NCI-H460 (cell line): ENCODE measurements at places on chromosomes 6 and 20. TPM values are rescaled to one million over a fixed set of nuclear protein-coding genes. Genes with fewer than 3 reads are reported as not detected.

GRCh38 chr6:25220857-25221256, 58.3 kb upstream of the CARMIL1 start:
- no peak for DNase-seq

WFDC2 gene
- total RNA-seq = not detected in 2 replicates

TP53TG5 gene
- total RNA-seq = not detected in 2 replicates

- no peak for DNase-seq
These were observed 469.7 kb downstream of the CDKAL1 start for GRCh38 chr6:21003780-21004541.

DNA sequence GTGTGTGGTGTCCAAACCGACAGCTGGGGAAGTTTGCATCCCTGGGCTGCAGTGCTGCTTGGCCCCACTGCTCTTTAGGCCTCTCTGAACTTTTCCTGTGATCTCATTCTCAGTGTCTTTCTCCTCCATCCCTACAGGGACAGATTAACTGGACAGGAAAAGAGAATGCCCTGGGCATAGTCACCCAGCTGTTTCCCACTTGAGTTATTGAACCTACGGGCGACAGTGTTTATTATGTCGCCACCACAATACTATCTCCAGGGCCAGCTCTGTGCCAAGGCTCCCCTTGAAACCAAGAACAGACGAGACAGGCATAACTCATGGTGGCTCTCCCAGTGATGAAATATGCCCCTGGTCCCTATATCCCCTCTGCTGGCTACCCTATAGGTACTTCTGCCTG, 147.8 kb upstream of the EPHA7 start:
- no peak for DNase-seq

- no peak for DNase-seq
These were observed 53.5 kb downstream of the BCAS4 start for GRCh38 chr20:50848341-50848808.

DNA sequence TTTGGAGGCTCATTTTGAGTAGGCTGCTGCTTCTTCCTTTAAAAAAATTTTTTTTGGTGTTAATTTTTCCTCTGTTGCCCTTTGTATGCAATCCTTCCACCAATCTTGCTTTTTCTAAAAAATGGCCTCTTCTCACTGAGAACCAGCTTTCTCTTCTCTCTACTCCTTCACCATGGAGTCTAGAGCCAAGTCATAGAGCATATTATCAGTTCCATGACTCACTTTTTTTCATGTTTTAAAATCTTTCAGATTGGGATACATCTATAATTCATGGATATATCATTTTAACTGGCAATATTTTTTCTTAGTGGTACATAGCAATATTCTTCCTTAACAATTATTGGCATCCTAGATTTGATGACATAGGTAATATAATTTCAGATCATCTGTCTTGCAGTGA, 62.7 kb downstream of the SLX4IP start:
- no peak for DNase-seq

DNA sequence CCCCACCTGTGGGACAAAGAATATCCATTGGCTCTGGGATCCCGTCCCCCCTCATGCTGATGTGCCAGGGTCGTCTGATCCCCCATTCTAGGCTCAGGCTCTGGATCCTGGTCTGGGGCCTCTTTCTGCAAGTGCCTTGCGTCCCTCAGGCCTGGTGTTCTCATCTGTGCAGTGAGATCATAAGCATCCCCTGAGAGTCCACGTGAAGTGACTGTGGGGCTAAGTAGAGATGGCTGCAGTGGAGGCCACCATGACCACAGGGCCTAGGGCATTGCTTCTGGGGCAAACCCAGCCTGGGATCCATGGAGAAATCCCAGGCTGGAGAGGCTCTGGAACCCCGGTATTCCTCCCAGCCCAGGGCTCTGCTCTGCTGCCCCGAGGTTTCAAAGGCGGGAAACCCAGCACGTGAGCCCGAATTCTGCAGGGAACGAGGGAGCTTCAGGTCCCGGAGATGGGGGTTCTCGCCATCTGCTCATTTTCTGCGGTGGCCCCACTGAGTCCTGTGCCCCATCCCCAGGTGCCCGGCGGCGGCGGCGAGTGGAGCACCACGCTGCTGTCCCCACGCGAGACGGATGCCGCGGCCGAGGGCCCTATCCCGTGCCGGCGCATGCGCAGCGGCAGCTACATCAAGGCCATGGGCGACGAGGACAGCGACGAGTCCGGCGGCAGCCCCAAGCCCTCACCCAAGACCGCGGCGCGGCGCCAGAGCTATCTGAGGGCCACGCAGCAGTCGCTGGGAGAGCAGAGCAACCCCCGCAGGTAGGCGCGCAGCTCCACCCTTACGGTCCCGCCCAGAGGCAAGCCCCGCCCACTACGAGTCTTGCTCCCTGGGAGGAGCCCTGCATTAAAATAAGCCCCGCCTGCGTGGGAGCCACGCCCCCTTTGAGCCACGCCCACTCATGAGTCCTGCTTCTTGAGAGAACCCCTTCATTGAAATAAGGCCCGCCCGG, 105.5 kb upstream of the MYL9 start:
- DNase-seq = peak; percentile 86

SLC32A1 gene
- not detected in 2 replicates for total RNA-seq

NELFE gene
- total RNA-seq = 105 and 108 TPM in 2 replicates

GRCh38 chr6:18586133-18586532, 199.0 kb downstream of the RNF144B start:
- DNase-seq = no peak

- DNase-seq = no peak
These were observed 22.2 kb downstream of the AHI1 start for GRCh38 chr6:135475292-135475886.

DNA sequence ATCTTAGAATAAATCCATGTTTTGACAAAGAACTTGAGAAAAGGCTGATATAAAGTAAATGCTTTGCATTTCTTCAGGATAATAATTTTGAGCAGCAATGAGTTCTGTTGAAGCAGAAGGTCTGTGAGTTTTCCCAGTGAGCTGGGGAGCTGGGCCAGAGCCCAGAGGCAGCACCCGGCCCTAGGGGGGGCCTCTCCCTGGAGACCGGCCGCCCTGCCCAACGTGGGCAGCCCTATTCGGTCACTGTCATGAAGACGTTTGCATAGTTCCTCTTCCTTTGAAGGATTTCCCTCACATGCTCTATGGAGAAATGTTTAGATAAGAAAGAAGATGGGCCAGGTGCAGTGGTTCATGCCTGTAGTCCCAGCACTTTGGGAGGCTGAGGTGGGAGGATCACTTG, 404.8 kb downstream of the THBS2 start:
- DNase-seq = no peak

DNA sequence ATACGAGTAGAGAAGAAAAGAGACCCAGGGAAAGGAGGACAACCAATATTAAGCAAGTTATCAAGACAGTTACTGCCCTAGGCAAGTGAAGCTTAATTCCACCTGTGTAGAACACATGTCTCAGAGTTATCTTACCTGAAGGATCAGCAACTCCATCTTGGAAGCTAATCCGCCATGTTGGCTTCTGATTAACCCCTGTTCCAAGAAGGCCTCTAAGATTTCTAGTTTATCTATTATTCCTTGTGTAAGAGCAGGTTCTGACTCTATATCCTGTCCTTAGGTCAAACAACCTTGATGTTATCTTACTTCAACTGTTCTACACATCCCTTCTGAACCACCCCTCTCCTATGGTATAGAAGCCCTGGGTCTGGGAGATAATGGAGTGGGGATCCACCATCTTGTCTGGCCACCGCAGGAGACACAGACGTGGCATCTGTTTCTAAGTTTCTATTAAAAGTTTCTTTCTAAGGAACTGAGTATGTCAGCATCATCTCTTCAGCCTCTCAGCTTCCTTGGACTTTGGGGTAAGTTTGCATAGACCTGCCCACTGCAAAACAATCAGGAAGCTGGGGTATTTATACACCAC, 27.7 kb upstream of the PTPN1 start:
- DNase-seq = no peak

C6orf52 gene
- total RNA-seq = 0.81 and 1.3 TPM in 2 replicates

- DNase-seq = no peak
These were observed 1.8 kb upstream of the DCBLD1 start for GRCh38 chr6:117480651-117481050.

DNA sequence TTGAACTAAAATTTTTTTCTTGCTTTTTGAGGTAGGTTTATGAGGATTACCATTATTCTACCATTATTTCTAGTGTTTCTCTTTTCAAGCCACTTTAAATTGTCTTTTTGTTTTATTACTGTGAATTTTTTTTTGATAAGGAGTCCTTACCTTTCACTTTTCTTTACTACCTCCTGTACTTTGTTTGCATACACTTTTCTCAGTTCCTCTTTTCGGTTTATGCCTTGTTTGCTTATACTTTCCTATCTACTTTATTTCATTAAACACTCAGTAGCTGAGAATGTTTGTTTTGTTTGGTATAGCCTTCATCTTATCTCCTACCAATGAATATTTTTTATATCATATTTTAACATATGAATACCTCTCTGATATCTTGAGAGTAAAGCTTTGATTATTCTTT, 147.9 kb downstream of the TFAP2B start:
- no peak for DNase-seq

BHLHE23 gene
- total RNA-seq = not detected in 2 replicates

DNA sequence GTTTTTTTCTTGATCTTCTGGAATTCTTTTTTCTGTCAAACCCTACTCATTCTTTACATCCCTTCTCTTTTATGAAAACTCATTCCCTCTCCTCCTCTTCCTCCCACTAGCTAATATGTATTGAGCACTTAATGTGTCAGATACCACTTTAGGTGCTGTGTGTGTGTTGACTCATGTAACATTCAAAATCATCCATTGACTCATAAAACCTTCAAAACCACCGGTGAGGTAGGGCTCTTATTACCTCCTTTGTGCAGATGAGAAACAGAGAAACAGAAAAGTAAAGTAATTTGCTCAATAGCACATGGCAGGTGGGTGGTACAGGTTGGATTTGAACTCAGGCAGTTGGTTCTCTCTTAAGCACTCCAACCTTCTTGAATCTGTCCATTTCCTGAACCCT, 136.3 kb upstream of the NEDD9 start:
- no peak for DNase-seq

DNA sequence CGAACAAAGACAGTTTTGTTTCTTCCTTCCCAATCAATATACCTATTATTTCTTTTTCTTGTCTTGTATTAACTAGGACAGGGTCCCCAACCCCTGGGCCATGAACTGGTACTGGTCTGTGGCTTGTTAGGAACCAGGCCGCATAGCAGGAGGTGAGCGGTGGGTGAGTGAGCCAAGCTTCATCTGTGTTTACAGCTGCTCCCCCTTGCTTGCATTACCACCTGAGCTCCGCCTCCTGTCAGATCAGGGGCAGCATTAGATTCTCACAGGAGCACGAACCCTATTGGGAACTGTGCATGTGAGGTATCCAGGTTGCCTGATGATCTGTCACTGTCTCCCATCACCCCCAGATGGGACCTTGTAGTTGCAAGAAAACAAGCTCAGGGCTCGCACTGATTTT, 151.9 kb downstream of the CDKAL1 start:
- no peak for DNase-seq

DNA sequence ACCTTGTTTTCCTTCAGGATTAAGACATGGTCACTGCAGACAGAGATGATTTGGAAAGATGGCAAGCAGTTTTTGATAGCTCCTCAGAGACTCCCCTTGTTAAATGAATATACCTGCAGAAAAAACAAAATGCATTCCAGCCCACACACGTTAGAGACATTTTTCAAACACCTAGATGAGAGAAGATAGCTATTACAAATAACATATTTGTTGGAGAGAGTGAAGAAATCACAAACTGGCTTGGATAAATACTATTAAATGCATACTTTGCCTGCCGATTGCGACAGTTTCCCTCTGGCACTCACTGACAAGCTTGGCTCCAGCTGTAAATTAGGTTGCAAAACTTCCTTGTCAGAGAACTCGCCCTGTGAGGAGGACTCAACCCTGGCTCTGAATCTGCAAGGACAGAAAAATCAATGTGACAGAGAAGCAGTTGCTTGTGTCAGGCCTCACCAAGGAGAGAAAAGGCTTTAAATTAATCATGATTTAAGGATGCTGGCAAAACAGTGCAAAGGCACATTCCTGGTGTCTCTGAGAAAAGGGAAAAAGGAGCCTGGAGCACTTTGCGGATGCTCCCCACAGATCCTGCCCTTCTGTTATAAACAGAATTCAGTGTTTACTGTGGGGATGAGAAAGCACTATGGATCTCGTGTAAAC, 423.7 kb upstream of the MARCKS start:
- DNase-seq = peak; percentile 46

TNXB gene
- total RNA-seq = 22.2 and 24.6 TPM in 2 replicates

GRCh38 chr20:31713312-31714273, 9.1 kb downstream of the BCL2L1 start:
- peak; percentile 86 for DNase-seq

DNA sequence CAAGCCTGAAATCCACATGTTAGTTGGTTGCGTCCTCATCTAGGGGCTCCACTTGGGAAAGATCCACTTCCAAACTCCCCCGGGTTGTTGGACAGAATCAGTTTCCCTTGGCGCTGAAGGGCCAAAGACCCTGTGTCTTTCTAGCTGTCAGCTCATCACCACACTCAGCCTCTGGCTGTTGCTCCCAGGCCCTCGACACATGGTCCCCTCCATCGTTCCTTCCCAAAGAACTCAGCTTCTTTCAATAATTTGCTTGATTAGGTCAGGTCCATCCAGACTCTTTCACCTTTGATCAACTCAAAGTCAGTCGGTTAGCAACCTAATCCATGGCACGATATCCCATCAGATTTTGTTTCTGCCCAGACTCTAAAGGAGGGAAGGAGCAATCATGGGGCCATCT, 254.8 kb upstream of the SULF2 start:
- DNase-seq = no peak

GRCh38 chr6:91149956-91150705, 563.3 kb upstream of the MAP3K7 start:
- DNase-seq = no peak

DNA sequence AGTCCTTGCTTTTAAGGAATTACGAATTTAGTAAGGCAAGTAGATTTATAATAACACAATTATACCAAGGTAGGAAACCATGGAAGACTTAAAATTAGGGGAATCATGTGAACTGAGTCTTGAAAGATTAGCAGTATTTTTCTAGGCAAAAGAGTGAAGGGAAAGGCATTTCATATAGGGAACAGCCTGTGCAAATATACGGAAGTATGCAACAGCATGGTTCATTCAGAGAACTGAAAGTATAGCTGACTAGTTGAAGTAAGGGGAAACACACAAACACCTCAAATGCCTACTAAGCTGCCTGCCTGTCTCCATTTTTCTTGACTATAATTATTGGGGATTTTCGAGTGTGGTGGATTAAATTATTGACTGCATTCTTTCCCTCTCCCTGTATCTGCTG, 39.0 kb upstream of the ECHDC1 start:
- DNase-seq = no peak

DNA sequence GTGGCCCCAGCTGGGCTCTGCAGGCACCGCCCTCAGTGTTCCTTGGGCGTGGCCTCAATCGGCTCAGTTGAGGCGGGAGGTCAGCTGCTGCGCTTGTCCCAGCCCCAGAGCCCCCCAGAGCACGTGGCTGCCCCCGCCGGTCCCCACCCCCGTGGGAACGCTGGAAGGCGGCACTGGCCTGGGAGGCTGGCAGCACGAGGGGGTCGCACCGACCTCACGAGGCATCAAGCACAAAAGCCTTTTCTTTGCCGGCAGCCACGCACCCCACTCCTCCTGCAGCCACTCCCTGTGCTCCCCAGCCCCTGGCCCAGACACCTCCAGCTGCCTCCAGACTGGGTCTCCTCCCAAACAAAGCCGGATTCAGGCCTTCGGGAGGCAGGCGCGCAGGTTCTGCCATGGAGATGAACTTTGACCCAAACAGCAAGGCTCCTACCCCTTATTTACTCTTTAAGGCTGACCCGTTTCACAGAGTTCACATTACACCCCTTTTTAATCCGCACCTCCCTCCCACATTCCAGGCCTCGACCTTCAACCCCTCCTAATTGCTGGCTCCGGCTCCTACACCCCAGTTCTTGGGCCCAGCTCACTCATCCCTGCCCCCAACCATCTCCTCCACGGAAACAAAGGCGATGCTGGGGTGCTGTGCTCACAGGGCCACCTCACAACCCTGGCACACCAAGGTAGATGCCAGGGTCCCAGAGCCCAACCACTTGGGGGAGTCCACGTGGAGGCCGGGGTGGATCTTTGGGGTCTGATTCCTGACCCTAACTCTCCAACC, 111.7 kb downstream of the NOL4L start:
- no peak for DNase-seq
